Stimulated activated CD4-positive, alpha-beta T cell treated with anti-CD3 and anti-CD28 coated beads, Interleukin-1b, Interleukin-23, amount 100 ng/mL, for 24 hours (primary cell): ENCODE measurements at places on chromosomes 5 and 9.
A peak's percentile ranks its signal among the peaks of the same experiment; 100 is the strongest.

DNA sequence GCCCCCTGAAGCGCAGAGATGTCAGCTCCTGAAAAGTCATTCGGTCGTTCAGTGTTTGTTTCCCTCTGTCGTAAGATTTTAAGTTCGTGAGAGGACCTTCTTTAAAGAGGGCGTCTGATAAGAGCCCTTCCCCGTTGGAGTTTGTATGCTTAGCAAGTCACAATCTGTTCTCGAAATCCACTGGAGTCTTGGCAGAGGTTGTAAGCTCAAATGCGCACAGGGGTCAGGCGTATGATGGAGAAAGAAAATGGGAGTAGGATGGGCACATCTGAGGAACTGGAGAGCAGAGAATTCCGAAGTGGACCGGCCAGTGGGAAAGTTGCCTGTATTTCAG lies 710 bp downstream of the HSD17B4 start:
- DNase-seq, result no peak

- DNase-seq, result no peak
Measured at GRCh38 chr5:24376616-24377015, 268.2 kb downstream of the CDH10 start.

DNA sequence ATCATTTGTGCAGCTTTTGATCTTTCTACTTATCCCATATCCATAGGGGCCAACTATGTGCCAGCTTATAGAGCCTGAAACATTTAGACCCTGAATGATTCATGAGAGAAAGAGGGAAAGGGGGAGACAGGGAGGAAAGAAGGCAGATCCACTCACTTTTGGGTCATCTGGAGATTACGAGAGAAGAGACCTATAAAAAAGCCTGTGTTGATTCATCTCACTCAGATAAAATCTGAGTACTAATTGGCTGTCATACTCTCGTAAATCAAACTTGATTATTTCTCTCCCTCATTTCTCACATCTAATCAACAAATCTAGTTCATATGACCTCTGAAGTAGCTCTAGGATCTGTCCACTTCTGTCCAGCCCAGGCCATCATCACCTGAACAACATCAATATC lies 137.1 kb downstream of the ARL15 start:
- DNase-seq, result no peak

DNA sequence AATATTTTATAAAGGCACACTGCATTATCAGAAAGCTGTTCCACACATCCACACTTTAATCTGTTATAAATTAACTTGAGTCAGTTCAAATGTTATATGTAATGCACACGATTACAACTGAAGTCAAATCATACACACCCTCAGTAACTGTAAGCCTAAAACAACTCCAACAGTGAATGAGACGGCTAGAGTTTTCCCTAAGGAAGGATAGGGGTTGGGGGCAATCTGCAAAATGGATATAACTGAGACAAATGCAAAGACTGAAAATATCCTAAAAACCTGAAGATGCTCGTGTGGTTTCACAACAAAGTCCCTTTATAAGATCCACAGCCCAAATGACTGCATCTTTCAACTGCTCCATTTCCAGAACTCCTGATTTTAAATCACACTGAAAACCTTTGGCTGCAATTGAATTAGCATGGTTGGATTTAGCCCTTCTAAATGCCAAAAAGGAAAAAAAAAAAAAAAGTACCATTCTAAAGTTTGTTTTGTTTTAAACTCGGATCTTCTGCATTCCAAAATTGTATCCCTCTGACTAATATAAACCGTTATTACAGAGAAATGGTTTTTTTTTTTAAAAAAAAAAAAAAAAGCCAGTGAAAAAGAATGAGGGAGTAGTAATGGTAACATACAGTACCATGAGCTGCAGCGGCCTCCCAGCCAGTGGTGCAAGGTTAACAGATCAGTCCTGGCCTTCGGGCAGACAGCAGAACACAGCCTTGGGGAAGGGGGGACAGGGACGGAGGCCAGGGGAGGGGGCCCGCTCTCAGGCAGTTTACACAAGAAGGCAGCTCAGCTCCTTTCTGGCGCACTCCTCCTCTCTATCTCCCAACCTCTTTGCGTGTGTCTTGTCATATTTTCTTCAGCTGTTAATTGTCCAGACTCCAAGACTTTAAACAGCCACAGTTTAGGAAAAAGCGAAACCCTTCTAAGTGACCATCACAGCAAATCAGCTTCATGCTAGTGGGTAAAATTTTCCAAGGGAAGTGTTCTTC lies 166.1 kb downstream of the BNC2 start:
- no peak for DNase-seq

GRCh38 chr9:21030389-21031035 lies 928 bp downstream of the HACD4 start:
- peak; percentile 2 for DNase-seq

- no peak for DNase-seq
Measured at GRCh38 chr5:101084353-101084752, 181.3 kb upstream of the ST8SIA4 start.

- DNase-seq, result no peak
Measured at GRCh38 chr5:9742848-9743247, 112.7 kb upstream of the TAS2R1 start.

GRCh38 chr5:118551031-118551430 lies 437.3 kb downstream of the DTWD2 start:
- DNase-seq, result no peak

DNA sequence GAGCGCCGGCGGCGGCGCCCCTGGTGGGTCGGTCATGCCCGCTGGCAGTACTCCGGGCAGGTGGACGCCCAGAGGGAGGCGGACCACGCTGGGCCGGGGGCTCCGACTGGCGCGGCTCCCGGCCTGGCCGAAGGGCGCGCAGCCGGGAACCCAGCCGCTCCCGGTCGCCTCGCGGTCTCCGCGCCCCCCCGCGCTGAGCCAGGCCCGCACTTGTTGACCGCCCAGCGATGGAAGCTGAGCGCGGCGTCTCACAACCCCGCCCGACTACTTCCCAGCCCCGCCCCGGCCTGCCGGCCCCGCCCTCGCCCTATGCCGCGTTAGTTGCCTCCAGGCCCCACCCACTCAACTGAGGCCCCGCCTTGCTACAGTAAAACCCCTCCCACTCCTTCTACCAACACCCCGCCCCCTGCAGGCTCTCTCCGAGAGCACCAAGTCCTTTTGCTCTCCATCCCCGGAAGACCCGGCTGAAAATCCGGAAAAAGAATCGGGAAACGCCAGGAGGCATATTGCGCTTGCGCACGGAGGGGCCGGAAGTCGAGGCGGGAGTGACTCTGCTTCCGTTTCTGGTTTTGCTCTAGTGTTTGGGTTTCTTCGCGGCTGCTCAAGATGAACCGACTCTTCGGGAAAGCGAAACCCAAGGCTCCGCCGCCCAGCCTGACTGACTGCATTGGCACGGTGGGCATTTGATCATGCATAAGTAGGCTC lies at the start of the genes BAG1 and CHMP5:
BAG1 (minus strand) TSS at position 236 of the 705 bp plus-strand sequence.
CHMP5 (plus strand) TSS at position 577 of the 705 bp plus-strand sequence; CDS start at position 607, 30 bp downstream.
- peak; percentile 98 for DNase-seq

DNA sequence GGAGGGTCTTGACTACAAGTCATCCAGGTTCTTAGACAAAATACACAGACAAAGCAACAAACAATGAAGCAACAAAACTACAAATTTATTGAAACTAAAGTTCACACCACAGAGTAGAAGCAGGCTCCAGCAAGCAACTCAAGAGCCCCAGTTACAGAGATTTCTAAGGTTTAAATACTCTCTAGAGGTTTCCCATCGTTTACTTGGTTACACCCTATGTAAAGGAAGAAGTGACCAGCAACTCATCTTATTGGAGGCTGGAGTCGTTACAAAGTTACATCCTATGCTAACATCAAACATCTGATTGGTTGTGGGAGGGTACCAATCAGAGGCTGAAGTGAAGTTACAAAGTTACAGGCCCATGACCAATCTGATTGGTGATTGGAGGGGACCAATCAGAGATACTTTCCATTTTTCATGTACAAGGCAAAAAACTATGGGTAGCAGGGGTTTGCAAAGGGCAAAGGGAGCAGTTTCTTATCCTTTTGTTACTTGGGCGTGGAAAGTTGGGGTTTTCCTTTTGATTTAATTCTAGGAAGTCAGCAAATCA lies 2292.6 kb upstream of the C9orf72 start:
- DNase-seq, result no peak

DNA sequence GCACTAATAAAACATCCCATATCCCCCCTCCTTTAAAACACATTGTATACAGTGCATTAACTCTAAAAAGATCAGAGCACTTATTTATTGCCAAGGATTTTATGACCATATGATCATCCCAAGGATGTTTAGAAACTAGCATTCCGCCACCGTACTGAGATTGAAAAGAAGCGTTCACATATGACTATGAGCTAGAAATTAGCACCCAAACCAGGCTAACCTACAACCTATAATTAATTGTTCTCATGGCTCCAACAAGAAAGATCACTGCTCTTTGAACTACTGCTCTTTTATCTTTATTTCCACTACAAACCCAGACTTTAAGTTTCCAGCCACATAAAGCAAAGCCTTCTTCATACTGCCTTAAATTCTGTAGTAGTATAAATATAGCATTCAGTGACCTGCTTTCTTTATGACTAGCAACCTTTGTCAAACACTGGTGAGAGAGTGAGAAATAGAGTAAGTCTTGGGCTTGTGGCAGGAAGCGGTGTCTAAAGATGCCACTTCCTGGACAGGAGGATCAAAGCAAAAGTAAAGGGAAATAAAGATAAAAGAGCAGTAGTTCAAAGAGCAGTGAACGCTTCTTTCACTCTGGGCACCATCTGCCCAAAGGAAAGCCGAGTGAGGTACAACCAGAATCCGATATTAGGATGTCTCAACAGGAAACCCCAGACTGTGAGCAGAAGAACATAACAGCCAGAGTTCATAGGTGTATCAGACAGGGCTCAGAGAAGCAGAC lies 151.1 kb upstream of the ERCC6L2 start:
- no peak for DNase-seq

DNA sequence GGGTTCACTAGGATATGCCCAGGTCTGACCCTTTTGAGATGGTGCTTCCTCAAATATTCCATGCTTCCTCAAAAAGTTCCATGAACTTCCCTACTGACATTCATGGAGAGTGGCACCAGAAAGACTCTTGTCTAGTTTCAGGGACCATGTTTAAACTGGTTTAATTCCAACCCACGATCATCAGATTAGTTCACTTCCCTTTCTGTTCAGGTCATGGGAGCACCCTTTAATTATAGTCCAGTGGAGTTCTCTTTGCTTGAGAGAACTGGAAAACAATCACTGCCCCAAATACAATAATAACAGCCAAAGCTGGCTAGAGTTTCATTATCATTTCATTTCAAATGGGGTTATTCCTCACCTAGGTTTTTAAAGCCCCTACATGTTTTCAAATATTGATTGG lies 9.7 kb upstream of the ERBIN start:
- DNase-seq, result no peak

DNA sequence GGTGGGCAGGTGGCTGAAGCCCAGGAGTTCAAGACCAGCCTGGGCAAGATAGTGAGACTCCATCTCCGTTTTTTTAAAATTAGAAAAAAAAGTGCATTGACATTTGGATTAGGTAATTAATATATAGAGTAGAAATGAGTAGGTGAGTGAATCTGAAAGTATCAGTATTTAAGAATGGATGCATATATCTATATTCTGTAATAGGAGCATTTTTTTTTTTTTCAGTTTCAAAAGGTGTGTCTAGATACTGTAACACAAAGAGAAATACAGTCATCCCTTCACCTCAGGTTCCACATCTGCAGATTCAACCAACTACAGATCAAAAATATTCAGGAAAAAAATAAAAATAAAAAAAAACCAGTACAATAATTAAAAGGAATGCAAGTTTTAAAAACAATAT lies 50.8 kb downstream of the RBM27 start:
- DNase-seq, result no peak

DNA sequence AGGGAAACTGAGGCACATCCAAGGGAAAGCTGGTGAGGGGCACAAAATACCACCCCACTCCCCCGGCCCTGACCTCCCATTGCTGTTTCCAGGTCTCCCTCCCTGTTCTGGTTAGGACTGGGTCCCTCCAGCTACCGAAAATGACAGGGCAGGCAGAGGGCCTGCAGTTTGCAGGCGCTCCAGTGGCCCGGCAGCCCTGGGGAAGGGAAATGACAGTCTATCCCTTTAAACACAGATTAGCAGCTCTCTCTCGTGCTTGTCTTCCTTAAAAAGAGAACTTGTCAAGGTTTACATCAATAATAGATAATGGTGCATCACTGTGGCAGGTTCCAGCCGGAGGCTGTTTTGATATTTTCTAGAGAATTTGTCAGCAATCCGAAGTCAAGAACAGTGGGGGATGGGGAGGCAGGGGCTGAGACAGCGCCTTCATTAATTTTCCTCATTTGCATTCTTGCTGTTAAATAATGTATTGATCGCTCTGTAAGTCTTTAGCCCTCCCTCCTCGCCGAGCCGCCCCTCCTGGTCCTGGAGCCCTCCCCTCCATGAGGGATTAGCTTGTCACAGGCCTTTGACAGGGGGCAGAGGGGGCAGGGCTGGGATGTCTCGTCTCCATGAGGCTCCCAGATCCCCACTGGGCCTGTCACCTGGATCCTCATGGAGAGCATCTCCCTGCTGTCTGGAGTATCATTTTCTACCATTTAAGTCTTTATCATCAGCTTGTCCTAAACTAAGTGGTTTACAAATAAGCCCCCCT lies 45.0 kb upstream of the RAPGEF1 start:
- no peak for DNase-seq

DNA sequence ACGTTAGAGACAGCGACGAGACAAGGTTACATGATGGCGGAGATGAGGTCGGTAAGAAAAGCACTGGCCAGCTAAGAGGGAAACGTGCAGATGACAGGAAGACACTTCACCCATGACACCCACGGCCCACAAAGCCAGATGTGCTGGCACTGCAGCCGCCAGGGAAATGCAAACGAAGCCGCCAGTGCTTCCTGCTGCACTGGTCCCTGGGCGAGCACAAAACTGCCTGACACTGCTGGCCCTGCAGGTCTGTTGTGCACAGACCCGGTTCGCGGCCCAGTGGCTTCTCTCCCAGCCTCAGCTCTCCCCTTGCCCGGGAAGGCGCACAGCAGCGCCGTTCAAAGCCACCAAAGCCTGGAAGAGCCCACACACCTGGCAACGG lies 20.3 kb downstream of the QSOX2 start:
- no peak for DNase-seq

DNA sequence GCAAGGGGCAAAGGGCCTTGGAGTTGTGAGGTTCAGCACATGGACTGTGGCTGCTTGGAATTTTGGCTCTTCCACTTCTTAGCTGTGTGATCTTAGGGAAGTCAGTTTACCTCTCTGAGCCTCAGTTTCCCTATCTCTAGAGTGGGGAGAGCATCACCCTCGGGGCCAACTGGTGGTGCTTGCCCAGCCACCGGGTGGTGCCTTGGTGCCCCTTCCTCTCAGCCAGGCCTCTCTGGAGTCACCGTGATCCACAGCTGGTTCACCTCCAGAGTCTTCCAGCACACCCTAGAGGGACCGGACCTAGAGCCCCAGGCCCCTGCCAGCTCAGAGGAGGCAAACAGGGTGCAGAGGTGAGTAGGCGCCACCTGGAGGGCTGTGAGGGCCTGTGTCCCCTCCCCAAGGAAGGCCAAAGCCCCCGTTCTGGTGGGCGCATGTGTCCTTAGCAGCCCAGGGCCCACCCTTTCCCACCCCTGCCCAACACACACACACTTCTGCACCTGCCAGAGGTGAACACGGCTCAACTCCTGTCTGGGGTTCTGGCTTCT lies 7.7 kb downstream of the ADGRD2 start:
- no peak for DNase-seq
